NCI-H774 (cell line): ENCODE measurements at places on chromosomes 16 and 17.

- no peak for DNase-seq
Measured at GRCh38 chr17:61368832-61369450, 30.7 kb upstream of the TBX2 start.

DNA sequence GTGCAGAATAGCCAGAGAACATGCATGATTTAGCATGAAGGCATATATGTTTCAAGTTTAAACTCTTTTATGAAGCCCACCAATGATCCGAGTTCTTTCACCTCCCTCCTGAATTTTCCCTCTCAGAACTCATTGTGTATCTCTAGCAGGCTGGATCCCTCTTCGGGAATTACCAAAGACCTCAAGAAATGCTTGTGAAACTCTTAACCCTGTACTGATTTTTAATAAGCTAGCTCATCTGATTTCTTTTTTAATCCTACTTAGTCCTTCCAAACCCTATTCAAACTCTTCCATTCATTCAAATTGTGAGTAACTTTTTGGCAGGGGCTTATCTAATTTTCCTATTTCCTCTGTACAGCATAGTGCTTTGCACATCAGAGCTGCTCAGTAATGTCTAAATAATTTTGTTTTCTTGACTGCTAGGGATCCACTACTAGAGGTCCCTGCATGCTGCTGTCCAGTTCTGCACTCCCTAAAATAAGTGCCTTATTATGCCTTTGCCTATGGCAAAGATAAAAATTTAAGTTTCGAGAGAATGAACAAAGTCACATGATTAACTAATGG, 723.8 kb downstream of the CDH11 start:
- DNase-seq = no peak

DNA sequence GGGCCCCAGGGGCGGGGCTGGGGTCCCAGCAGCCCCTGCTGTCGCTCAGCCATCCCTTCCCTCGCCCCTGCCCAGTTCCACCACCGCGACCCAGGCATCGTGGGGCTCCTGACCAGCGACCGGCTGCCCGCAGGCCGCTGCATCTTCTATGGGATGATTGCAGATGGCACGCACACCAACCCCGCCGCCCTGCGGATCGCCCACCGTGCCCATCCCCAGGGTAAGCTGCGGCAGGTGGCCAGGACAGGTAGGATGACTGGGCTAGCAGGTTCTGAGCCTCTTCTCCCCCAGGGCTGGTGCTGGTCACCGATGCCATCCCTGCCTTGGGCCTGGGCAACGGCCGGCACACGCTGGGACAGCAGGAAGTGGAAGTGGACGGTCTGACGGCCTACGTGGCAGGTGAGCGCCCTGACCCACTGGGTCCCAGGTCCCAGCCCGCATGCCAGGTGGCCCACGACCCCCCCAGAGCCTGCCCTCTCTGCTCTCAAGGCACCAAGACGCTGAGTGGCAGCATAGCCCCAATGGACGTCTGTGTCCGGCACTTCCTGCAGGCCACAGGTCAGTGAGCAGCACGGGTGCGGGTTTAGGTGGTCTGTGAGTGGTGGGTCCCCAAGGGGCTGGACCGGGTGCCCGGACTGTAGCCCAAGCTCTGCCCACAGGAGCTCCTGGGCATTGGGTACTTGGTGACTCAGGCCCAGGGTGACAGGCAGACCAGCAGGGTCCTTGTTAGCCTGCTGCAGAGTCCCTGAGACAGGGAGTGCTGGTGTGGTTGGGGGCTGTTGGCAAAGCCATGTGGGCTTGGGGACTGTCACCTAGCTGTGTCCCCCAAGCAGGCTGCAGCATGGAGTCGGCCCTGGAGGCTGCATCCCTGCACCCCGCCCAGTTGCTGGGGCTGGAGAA, 2.8 kb downstream of the CEMP1 start:
- DNase-seq = no peak

DNA sequence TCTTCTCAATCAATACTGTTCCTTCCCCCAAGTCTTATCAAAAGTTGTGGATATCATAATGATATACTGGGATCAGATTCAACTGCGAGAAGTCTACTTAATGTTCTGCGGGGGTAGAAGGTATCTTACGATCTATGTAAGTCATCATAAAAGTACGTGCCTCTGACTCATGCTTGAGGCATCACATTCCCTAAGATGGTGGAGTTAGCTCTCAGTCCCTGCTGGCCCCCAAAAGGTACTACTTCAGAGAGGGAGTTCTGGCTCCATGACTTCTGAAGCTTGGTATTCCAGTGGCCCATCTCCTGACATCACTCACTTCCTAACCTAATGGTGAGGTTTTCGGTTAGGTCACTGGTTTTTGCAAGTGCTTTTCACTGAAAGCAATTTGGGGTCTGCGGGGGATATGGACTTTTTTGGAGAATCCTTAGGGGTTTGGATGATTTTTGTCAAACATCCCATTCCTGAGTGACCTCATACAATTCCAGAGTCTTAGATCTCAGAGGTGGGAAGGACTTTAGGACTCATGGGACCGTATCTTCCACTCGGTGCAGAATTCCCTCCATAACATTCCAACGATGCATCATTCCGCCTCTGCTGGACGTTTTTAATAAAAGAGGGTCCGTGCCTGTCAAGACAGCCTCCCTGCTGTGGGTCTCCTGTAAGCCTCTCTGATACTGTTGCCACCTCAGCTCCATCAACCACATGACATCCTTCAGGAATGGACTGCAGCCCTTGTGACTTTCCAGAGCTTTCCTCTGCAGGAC, 74.3 kb downstream of the DYNLRB2 start:
- DNase-seq = no peak

DNA sequence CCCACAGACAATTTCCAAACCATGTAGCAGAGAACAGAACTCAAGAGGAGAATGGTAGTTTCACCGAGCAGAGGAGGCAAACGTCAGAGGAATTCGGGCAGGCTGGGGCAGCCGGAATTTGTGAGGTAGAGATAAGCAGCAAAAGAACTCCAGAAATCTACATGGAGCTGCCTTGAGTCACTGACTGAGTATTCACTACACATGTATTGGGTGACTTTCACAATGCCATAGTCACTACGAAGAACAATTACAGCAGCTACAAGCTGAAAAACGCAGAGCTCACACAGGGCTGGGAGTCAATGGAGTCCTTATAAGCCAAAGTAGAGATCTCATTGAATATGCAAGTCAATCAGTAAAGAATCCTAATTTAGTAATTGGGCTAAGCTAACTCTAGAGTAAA, 13.4 kb downstream of the CMC2 start:
- DNase-seq = no peak

DNA sequence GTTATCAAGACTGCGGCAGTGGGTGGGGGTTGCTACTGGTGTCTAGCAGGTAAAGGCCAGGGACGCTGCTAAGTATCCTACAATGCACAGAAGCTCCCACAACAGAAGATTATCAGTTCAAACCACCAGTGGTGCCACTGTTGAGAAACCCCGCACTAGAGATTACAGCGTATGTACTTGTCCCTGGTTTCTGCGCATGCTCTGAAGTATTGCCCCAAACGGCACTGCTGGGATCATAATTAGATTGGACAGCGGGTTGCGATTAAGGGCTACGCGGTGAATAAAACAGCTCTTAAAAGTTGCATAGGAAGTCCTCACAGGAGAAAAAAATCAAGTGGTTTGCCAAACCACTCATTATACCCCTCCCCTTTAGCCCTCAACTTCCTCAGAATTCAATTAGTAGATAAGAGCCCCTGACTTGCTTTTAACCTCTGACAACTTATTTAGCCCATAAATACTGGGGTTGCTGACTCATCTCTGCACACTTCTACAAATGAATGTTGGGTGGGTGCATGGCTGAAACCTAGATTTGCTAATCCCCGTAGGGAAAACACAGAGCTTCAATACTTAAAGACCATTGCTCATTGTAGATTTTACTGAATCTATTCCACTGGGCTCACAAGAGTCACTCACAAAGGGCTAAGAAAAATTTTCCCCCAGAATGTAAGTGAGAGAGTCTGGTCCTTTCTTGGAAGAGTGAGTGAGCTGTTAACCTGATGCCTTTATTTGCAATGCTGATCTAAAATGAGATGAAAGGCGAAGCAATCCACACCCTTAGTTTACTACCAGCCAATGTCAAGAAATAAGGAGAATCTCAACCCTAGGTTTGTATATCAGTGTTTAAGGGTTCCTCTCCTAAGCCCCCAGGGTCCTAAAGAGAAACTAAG, 91.8 kb downstream of the RGS9 start:
- peak; percentile 19 for DNase-seq

DNA sequence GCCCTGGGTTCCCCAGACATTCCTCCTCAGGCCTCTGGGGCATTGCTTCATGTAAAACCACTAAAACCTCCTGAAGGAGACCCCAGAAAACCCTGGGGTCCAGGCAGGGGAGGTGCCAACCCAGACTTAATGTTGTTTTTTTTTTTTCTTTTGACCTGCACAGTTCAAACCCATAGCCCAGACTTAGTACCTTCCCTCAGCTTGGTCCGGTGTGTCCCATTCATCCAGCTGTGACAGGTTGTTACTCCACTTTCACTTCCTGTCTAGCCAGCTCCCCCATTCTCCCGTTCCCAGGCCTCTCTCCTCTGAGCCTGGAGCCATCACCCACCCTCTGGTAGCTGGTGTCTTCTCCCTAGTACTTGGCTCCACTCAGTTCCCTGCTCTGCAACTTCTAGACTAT, 4.8 kb downstream of the CDR2L start:
- DNase-seq = no peak

GRCh38 chr17:40506786-40507185, 5.4 kb upstream of the TNS4 start:
- no peak for DNase-seq

DNA sequence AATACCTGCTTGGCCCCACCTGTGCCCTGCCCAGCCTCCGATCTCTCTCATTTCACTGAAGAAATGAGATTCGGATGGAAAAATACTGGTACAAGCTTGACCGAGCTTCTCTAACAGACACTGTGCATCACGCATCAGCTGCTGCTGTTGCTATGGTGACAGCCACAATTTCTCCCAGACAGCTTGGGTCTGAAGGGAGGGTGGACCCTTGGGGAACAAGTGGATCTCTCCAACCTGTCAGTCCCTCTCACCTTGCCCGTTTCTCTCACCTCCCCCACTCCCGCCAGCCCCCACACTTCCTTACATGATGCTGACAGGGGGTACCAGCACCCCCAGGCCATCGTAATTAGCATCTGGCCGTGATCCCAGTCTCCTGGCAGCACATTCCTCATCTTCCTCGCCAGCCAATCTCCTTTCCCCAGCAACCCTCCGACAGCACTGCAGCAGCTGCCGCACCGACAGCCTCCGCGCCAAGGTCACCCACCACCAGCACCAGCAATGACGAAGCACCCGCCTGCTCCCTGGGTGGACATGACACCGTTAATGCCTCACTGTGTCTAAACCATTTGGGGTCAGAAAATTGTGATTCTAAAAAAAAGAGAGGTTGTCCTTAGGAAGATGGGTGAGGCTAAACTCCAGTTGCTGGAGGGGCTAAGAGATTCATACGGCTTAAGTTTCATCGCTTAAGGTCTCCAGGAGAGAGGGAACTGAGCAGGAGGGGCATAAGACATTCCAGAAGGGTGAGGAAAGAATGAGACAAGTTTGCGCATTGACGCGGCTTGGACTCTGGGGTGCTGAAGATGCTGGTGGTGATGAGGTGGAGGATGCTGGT, 58.6 kb upstream of the TNRC6A start:
- peak; percentile 21 for DNase-seq

- DNase-seq = no peak
Measured at GRCh38 chr17:64289741-64290141, 26.7 kb upstream of the TEX2 start.
